ENCODE measurements at places on chromosomes 6 and 20.

GRCh38 chr20:50110141-50111047 lies 2.6 kb downstream of the UBE2V1 start:
- no peak for DNase-seq

DNA sequence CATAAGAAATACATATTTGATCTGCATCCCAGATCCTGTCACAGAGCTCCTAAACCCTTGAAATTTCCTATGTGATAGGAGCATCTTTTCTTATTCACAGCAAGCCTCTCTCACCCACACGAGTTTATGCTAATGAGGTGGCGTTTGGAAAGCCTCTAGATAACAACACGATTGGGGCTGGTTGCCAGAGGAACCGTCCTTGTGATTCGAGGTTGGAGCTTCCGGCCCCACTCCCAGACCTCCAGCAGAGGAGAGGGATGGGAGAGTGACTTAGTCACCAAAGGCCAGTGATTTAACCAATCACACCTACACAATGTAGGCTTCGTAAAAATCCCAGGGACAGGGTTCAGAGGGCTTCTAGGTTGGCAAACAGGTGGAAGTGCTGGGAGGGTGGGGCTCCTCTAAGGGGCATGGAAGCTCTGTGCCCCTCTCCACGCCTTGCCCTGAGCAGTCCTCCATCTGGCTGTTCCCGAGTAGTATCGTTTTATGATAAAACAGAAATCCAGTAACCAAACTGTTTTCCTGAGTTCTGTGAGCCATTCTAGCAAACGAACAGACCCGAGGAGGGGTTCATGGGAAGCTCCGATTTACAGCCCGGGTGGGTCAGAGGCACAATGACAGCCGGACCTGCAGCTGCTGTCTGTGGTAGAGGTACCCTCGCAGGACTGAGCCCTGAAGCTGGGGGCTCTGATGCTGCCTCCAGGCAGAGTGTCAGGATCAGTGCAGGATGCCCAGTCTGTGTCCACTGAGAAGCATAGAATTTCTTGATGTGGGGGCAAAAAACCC lies 238.1 kb upstream of the ARID1B start:
- no peak for DNase-seq

DNA sequence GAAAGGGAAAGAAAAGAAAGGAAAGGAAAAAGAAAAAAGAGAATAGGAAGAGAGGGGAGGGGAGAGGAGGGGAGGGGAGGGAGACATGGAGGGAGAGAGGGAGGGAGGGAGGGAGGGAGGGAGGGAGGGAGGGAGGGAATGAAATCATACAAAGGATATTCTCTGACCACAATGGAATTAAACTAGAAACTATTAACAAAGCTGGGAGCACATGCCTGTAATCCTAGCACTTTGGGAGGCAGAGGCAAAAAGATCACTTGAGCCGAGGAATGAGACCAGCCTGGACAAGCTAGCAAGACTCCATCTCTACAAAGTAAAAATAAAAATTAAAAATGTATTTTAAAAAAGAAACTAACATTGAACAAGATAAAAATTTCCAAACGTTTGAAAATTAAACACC lies 62.8 kb downstream of the ILRUN start:
- DNase-seq: no peak

- DNase-seq: no peak
These were observed 31.8 kb downstream of the ACSS1 start for GRCh38 chr20:25025986-25026605.

GRCh38 chr6:142074516-142074915 lies 58.2 kb upstream of the GJE1 start:
- DNase-seq: no peak

- no peak for DNase-seq
These were observed 36.7 kb upstream of the PTPRK start for GRCh38 chr6:128557081-128557480.

DNA sequence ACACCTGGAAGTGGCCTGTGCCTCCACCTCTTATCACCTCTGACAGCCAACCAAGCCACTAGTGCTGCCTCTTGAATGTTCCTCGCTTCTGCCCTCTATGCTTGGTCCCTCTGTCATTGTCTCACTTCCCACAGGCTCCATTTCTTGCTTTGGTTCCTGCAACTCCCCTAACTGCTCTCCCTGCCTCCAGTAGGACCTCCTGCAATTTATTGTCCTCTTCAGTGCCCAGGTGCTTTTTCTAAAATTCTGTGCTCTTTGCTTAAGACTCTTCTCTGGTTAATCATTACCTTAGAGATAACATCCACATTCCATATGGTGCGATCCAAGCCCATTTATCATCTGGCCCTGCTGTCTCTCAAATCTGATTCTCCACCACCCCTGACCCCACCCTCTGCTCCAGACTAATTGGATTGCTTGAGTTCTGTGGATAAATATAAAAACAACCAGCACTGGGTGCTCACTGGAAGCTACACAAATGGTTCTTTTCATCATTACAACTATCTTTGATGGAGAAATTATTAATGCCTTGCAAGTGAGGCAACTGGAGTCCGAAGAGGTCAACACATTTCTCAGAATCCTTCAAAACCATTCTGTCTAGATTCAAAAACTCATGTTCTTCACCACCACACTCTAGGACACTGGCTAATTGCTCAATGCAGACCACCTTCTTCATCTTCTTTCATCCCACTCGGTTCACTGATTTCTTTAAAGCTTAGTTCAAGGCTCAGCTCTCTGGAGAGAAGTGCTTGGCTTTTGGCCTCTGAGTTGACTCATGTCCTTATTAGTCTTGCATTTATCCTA lies 47.2 kb downstream of the FOXA2 start:
- no peak for DNase-seq

GRCh38 chr20:49794336-49795134 lies 18.1 kb upstream of the SLC9A8 start:
- DNase-seq: no peak

Measured in activated CD4-positive, alpha-beta T cell treated with anti-CD3 and anti-CD28 coated beads, Interleukin-2, amount 50 U/mL, for 24 hours (primary cell).